NCI-H187 (cell line): ENCODE measurements at places on chromosomes 2 and 18.
A peak's percentile ranks its signal among the peaks of the same experiment; 100 is the strongest.

GRCh38 chr2:45003579-45004551, 5.4 kb downstream of the SIX2 start:
- DNase-seq: no peak

DNA sequence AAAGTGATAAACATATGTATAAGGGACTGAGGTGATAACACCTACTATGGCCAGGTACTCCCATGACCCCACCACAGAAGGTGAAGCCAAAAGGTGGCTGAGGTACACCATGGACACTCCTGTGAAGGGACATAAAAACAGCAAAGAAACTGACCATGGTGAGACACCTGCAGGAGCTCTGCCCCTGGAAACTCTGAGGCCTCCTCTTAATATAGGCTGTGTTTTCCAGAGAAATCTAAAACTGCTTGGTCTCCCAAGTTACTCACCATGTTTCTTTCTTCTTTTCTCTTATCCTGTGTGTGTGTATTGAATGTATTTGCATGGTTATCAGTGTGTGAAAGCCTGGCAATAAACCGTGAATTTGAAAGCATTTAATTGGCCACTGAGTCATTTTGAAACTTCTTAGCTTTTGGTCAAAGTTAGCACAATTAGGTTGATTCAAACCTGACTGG, 739.3 kb upstream of the GCFC2 start:
- DNase-seq: no peak

DNA sequence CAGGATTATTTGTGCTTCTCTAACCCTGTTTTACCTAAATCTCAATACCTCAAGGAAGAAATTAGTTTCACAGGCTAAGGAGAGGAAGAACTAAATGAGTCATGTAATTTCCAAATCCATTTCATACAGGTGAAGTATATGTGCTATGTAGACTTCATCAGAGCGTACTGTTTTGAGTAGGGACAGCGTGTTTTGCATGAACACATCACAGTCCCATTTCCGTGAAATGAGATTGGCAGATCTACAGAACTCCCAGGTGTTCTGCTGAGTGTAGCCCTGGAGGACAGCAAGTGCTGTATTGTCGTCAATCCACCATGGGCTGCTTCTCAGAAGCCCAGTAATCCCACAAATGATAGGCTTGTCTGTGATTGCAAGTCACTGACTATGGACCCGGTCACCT, 97.7 kb downstream of the XRCC5 start:
- DNase-seq: no peak

GRCh38 chr2:202046572-202046971, 12.9 kb downstream of the FZD7 start:
- DNase-seq: no peak

DNA sequence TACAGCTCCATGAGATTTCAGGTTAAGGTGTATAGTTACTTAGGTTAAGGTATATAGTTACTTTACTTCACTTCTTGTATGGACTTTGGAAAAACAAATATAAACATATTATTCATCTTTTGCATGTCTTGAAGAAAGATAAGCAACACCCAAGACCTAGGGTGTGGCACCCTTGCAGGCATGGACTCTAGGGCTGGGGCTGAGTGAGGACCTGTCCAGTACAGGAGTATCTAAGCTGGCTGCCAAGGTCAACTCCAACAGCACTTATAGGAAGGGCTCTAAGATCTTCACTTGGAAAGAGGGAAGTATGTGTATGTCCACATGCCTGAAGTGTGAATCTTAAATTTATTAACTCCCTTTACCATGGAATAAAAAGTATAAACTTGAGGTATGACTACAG, 7.1 kb upstream of the TMEM163 start:
- DNase-seq: no peak

DNA sequence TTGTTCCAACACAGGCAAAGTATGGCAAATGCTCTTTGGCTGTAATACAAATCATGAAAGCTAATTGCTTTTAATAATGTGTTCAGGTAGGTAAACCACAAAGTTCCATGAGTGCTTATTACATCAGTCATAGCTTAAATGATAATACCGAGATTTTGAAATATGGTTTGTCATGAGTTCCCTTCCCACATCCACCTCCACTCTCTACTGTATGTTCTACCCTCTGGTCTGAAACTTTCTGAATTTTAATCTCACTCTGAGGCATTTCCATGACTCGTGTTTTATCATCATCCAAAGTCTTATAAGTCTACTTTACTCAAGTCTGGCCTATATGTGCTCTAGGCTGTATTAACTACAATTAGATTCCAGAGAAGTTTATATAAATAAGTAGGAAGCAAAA, 354.8 kb downstream of the AKAIN1 start:
- no peak for DNase-seq

DNA sequence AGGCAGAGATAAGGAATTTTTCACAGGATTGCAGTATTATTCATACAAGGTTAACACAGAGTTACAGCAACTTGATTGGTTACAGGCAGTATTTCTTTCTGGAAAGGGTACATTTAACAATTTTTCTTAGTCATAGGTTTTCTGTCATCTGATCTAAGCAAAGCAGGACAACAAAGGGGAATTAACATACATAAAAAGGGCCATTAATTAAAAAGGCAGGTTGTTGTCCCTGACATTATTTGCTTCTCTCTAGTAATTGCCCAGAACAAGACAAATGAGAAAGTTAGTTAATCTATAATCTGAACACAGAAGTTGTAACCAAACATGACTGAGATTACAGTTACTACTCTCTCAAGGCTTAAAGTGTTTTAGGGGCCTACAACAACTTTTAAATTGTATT, 291.4 kb upstream of the LRRTM4 start:
- DNase-seq: no peak

GRCh38 chr2:236830926-236831325, 254.8 kb upstream of the COPS8 start:
- no peak for DNase-seq

GRCh38 chr2:104547221-104547620, 306.7 kb upstream of the POU3F3 start:
- no peak for DNase-seq

- DNase-seq: no peak
Observed at GRCh38 chr2:232491139-232491780, 3.6 kb upstream of the ECEL1 start.

DNA sequence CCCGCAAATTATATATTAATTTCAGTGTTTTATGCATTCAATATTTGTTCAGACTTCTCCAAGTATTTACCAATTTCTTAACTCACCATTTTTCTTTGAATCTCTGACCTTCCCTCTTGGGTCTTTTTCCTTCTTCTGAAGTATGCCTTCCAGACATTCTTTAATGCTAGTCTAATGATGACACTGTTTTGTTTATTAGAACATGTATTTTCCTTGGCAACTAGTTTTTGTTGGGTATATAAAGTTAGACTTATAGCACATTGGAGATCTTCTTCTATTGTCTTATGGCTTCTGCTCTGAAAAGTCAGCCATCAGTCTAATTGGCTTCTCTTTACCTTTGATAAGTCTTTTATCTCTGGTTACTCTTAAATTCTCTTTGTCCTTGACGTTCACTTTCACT, 423.2 kb upstream of the NRP2 start:
- no peak for DNase-seq

DNA sequence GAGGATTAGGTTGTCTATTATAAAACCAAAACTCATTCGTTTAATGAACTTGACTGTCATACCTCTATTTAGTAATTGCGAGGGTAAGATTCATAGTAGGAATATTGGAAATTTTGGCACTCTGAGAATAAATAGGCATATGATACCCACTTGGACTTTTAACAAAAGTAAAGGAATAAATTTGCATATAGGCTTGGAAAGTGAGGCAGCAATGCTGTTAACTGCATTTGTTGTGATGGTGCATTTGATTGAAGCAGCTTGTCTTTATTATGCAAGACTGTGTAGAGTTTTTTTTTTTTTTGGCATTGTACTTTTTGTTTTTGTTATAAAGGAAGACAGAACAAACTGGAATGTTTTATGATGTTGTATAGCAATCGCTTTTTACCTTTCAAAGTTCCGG, 18.9 kb downstream of the ITGB1BP1 start:
- no peak for DNase-seq

DNA sequence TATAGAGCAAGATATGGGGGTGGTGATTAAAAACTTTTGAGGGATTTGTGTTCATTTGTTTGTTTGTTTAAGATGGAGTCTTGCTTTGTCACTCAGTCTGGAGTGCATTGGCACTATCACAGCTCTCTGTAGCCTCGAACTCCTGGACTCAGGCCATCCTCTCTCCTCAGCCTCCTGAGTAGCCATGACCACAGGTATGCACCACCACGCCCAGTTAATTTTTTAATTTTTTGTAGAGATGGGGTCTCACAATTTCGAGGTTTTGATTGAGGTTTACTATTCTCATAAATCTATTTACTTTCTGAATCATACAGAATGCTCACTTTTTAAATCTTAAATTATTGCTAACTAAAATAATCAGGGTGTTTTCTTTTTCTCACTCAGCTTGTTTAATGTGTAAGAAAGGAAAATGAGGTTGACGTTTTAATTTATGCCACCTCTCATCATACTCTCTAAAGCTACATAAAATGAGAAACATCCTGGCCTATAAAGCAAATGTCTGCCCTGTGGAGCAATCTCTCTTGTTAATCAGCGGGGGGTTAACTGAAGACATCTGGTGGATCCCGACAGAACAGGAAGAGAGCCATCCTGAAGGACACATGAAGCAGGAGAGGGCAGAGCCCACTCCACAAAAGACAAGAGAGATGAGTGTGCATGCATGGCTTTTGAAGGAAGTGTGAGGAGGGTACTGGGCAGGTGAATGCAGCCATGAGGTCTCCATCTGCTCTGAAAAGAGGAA, 589.1 kb upstream of the SLC8A1 start:
- no peak for DNase-seq

- DNase-seq: peak; percentile 72
Observed at GRCh38 chr2:69482471-69482870, 45.2 kb upstream of the NFU1 start.

- DNase-seq: no peak
Observed at GRCh38 chr2:127482031-127482430, 44.3 kb downstream of the IWS1 start.

DNA sequence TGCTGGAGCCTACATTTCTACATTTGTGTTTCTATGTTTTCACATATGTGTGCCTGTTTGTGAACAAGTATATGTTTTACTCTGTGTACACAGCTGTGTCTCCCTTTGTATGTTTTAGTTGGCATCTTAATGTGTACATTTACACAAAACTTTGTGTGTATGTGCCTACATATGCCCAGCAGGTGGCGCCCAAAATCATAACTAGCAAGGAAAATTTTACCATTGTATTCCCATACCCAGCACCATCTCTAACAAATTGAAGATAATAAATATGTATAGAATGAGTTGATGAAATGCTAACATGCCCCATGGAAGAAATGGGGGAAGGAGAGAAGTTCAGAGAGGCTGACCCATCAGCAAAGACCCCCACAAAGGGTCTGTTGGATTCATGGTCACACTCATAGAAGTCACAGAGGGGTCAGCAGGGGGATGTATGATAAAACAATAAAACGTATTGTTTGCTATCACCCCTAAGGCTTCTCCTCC, 48.1 kb downstream of the PKDCC start:
- peak; percentile 59 for DNase-seq

DNA sequence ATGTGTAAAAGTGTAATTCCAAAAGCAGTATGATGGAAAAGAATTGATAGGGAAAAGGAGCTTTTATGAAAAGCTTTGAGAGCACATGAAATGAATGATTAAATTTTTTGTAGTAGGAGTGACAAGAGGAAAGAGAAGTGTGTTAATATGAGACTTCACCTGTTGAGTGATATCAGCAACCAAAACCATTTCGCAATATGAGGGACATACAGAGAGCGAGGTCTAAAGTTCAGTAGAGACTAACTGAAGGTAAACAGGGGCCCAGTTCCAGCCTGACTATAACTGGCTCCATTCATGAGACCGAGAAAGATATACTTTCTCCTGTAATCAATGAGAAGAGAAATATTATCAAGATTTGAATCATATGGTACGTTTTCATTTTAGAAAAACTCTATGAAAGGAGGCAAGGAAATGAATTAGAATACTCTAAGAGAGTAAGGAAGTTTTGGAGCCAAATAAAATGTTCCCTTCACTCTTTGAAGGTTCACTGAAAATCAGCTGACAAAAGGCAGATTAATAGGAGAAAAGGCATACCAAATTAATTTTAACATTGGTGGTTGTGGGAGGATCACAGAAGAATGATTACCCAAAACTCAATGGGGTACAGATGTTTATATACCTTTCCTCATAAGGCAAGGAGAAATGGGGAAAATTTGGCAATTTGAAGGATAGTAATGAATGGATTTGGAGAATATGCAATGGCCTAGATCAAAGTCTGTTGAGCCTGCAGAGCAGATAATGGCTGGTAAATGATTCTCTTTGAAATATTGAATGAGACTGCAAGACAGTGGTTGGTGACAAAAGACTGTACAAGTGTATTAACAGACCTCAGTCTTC, 932.2 kb downstream of the TDRD15 start:
- no peak for DNase-seq

DNA sequence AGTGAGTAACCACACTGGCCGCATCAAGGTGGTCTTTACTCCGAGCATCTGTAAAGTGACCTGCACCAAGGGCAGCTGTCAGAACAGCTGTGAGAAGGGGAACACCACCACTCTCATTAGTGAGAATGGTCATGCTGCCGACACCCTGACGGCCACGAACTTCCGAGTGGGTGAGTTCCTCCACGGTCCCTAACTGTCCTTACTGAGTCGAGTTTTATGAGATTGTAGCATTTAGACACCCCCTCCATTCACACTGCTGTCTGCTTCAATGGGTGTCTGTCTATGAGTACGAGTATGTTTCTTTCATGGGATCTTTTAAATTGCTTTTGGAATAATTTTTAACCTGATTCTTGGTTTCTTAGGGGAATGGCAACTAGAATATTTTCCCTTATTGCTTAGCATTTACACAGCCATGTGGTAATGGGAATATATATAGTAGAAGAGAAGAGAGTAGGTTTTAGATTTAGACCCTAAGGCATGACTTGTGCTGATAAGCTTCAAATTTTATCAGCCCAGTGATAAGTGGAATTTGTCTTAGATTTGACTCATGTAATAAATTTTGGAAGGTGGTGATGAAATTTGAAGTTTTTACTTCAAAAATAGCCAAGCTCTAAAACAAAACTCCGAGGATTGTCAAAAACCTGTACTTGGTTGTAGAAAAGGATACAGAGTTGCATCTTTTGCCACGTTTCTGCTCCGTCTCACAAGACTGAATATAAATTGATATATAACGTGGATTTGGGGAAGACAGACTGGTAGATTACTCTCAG, 188.2 kb downstream of the LTBP1 start:
- DNase-seq: no peak

DNA sequence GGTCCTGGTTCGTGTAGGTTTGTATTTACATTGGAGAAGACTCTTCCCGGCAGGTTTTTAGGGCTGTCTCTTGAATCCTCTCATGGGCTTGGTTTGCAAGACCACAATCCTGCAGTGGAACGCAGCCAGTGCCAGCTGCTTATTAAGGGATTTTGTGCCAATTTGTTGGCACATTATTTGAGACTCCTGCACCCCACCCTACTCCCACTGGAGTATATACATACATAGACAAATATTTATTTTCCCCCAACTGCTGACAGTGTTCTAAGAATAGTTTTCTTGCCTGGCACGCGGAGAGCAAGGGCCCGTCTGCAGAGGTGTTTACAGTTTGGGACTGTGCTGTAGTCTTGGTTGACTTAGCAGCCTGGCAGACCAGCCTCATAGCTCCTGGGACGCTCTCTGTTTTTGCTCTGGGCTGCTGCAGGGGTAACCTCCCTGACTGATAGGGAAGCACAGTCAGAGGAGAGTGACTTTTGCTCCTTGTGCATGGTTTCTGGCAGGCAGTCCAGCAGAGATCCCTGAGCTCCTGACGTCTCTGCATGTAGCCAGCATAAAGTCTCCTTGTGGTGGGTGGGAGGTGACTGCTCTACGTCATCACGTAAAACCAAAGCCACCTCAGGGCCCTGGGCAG, 1.9 kb downstream of the LDLRAD4 start:
- no peak for DNase-seq
